Globus pallidus (tissue), 1 donor: ENCODE measurements at places on chromosomes 5 and 9.

- no peak for DNase-seq
Observed at GRCh38 chr5:89008291-89008690, 125.3 kb upstream of the MEF2C start.

DNA sequence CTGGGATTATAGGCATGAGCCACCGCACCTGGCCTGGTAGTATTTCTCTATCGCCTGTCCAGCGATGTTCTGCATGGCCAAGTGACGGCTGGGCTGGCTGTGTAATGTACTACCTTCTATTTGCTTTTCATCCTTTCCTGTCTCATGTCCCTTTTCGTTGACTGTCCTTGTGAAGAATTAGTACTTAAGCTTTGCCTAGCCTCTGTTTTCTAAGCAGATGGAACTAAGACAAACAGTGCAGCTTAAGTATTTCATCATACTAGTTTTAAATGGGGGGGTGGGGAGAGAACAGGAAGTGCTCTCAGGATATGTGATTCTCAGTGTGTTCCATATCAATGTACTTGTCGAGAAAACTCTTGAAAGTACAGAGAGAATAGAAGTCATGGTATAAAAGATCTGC lies 31.7 kb upstream of the CCL21 start:
- no peak for DNase-seq

- DNase-seq: no peak
Observed at GRCh38 chr5:154708846-154709245, 46.3 kb upstream of the LARP1 start.

GRCh38 chr5:126676195-126676624 lies 75.5 kb downstream of the PHAX start:
- DNase-seq: peak; percentile 51

DNA sequence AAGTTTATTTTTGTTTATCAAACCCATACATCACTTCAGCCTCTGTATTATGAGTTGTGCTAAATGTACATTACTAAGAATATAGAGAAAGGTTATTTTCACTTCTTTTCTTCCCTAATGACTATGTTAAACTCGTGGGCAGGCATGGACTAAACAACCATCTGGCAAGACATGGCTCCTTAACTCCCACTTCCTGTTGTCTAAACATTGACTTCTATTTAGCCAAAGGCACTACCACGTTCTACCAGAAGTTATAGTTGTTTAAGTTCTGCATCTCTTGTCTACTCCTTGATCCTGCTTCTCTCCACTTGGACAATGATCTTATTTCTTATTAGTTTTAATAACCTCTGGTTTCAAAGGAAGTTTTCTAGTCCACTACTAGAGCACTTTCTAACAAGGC lies 136.1 kb downstream of the MACIR start:
- DNase-seq: no peak

DNA sequence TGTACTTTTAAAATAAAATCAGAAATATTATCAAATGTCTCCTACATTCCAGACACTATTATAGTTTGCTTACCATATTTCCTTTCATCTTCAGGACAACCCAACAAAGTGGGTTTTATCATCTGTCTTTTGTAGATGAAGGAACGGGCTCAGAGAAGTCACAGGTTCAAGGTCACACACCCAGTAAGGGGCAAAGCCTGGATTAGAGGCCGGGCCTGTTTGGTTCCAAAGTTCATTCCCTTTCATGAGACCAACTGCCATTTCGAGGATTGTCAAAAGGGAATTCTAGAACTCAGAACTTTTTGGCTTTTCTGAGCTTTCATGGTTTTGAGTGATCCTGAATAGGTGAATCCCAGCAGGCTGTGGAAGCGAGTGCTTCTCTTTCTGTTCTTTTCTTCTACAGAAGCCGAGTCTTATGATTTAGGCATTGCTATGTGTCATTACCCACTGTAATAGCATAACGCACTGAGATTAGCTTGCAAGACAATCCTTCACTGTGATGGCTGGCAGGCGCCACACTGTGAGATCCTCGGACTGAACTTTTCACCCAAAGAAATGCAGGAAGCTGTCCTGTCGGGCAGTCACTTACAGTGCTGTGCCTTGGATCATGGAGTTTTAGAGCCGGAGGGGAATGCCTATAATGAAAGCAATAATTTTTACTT lies 43.8 kb upstream of the ANKH start:
- DNase-seq: no peak

GRCh38 chr9:124733964-124734740 lies 37.0 kb downstream of the NR6A1 start:
- DNase-seq: no peak

DNA sequence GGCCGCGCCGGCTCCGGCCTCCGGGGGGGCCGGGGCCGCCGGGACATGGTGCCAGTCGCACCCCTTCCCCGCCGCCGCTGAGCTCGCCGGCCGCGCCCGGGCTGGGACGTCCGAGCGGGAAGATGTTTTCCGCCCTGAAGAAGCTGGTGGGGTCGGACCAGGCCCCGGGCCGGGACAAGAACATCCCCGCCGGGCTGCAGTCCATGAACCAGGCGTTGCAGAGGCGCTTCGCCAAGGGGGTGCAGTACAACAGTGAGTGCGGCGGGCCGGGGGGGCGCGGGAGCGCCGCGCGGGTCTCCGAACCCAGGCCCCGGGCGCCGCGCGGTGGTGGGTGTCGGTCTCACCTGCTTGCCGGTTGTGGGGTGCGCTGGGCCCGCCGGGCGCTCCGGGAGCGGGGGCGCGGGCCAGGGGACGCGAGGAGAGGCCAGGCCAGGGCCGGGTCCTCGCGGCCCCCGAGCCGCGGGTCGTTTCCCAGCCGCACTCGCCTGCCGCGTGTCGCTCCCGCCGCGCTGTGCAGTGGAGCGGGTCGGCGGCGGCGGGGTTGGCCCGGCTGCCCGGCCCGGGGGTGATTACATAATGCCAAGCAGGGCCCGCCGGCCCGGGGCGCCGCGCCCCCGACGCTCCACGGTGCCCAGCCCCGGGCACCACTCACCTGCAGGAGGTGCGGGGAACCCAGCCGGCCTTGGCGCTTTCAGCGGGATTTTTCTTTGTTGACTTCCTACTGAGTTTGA lies 492 bp downstream of the RABL6 start:
- DNase-seq: no peak

GRCh38 chr5:128084228-128085167 lies 932 bp downstream of the SLC12A2 start:
- DNase-seq: peak; percentile 43

GRCh38 chr9:127022913-127023660 lies 99.3 kb downstream of the ANGPTL2 start:
- no peak for DNase-seq

- no peak for DNase-seq
Observed at GRCh38 chr9:116337015-116337414, 183.4 kb downstream of the PAPPA start.

DNA sequence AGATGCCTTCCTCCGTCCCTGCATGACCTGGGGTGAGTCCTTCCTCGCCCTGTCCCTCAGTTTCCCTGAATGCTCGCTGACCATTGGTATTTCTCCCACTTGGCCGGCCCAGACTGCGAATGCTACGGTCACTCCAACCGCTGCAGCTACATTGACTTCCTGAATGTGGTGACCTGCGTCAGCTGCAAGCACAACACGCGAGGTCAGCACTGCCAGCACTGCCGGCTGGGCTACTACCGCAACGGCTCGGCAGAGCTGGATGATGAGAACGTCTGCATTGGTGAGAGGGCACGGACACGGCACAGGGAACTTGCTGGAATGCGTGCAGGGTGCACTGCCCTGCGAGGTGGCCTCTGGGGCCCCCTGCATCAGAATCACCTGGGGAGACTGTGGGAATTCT lies 77.1 kb downstream of the NTNG2 start:
- no peak for DNase-seq

DNA sequence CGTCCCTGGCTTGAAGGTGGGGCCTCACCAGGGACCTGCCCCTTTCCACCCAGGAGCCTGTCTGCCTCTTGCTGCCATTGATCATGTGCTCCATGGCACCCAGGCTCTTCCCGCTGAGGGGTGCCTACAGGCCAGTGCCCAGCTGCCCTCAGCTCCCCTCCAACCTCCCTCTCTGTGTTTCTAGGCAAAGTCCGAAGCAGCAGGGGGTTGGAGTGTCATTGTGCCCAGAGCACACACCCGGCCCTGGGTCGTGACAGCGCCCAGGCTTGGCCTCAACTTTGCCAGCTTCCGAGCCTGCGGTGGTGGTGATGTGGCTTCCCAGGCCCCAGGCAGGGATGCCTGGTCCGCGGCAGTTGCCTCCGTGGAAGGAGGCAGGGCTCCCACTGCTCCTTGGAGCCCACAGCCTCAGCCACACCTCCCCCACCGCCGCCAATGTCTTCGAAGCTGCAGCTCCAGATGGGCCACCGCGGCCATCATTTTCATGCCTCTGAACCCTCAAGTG lies 52.4 kb downstream of the GTF3C4 start:
- no peak for DNase-seq

DNA sequence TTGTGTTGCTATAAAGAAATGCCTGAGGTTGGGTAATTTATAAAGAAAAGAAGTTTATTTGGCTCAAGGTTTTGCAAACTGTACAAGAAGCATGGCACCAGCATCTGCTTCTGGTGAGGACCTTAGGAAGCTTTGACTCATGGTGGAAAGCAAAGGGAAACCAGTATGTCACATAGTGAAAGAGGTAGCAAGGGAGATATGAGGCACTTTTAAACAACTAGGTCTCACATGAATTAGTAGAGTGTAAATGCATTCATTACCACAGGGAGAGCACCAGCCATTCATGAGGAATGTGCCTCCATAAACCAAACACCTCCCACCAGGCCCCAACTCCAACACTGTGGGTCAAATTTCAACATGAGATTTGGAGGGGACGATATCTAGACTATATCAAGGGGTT lies 40.8 kb downstream of the OR2Y1 start:
- DNase-seq: no peak

DNA sequence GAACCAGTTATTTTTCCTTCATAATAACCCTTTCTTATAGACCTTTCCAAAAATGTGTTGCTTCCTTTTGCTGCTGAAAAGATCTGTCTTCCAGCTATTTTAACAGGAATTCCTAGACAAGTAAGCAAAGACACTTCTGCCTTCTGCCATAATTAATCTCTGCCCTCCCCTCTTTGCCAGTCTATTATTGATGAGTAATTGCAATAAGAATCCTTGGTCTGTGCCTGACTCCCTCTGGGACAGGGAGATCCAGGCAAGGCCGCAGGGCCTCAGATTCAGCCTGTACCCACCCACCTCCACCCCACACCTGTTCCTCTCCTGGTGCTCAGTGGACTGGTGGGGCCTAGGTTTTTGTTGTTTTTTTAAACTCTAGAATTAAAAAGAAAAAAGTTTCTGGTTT lies 8.3 kb downstream of the FOXD1 start:
- DNase-seq: no peak

DNA sequence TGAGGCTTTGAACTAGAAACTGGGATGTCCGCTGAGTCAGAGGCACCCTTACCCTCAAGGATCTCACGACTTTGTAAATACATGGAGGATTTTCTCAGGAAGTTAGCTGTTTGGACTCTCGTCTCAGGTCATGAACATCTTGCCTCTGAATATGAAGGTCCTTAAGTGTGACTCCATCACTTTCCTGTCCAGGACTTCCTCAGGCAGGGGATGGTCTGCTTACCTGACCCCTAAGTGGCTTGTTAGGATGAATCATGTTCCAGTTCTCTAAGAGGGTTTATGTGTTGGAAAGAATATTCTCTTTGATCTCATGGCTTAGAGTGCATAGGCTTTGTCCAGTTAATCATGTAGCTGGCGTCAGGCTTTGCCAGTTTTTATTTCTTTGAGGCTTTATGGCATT lies 511.7 kb upstream of the KLF4 start:
- no peak for DNase-seq

DNA sequence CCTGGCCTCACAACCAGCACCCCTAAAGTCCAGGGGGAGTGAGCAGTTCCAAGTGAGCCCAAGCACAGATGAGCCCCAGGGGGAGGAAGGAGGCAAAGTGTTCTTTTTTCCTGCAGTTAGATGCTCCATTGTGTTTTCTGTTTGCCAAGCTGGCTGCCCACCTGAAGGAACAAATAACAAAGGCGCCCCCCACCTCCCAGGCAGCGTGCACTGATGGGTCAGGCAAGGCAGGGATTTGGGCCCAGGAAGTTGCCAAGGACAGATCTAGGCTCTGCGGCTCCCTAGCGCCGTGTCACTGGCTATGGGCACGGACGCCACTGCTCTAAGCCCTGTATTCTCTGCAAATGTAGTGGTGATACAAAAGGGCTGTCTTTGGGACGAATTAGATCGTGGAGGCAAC lies 21.8 kb downstream of the FGF1 start:
- no peak for DNase-seq

DNA sequence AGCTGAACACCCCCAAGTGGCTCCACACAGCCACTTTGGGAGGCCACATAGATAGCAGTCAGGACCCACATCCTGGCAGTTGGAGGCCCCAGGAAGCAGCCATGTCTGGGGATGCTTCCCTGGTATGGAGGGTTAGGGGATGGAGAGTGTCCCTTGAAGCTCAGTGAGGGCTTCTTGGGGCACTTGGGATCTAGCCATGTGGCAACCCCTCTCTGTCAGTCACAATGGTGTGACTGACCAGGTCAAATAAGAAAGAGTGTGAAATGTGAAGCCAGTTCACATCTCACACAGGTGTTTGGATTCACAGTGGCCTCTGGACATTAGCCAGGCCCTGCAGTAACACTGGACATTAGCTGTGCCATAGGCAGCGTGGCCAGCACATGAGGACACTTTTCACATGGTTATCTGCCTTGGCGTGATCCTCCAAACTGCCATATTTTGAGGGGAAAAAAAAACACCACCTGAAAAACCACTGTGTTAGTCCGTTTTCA lies 53.9 kb upstream of the IL17B start:
- no peak for DNase-seq

- no peak for DNase-seq
Observed at GRCh38 chr9:26539867-26540493, 352.6 kb downstream of the CAAP1 start.

GRCh38 chr9:19101203-19101602 lies 1.5 kb downstream of the HAUS6 start:
- DNase-seq: no peak

DNA sequence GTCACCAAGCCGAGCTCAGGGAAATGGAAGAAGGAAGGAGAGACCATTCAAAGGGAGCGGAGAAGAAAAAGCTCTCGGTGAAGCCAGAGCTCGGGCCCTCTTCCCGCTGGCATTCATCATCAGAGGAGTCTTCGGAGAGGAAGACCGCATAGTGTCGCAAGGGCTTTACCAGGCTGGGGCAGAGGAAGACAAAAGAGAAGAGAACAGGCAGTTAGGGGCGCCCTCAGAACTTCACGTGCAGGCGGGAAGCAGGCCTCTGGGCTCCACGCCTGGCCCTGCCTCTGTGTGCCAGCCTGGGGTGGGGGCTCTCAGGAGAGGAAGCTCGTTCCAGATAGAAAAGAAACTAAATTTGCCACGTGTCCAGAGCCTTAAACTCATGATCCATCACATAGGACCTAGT lies 31.7 kb downstream of the CRB2 start:
- no peak for DNase-seq

DNA sequence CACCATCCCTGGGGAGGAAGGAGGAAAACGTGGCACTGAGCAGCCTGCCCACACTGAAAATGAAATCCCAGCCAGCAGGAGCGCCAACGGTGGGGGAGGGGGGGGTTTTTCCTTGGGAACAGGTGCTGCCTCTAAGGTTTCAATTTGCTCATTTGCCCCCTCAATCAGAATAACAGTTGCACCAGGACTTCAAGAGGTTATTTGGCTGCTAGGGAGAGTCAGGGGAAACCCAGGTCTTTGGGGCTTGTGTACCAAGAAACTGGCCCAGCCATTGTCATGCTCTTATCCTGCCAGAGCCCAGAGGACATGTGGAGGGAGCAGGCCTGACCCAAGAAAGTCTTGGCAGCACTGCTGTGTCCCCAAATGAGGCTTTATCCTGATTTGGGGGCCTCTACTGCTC lies 66.5 kb downstream of the NDFIP1 start:
- no peak for DNase-seq

- DNase-seq: peak; percentile 33
Observed at GRCh38 chr9:85425153-85425611, 316.6 kb downstream of the AGTPBP1 start.
